ENCODE measurements at places on chromosomes 1 and 21.

DNA sequence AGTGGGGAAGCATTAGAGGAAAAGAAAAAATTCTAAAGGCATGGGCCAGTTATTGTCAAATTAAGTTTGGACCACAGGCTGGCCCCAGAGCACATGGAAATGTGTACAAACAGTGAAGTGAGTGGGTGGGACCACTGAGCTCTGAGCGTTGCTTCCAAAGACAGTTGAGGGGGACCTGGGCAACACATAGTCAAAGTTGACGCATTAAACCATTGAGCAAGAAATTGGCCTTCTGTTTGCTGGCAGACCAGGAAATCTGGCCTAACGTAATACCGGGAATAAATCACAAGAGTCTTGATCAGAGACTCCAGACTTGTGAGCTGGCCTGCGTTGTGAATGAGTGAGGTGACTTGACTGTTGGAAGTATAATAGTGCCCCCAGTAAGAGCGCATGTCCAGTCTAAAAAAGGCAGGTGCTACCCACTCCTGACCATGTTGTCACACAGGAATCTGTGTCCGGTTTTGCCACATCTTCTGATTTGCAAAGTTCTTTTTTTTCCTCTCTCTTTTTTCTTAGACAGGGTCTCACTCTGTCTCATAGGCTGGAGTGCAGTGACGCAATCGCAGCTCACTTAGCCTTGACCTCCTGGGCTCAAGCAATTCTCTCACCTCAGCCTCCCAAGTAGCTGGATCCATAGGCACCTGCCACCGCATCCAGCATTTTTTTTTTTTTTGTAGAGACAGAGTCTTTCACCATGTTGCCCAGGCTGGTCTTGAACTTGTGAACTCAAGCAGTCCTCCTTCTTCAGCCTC is 10.7 kb downstream of the EPHB2 start:
- no peak for DNase-seq

- no peak for DNase-seq
Measured at GRCh38 chr1:173406783-173407230, 70.3 kb upstream of the PRDX6 start.

DNA sequence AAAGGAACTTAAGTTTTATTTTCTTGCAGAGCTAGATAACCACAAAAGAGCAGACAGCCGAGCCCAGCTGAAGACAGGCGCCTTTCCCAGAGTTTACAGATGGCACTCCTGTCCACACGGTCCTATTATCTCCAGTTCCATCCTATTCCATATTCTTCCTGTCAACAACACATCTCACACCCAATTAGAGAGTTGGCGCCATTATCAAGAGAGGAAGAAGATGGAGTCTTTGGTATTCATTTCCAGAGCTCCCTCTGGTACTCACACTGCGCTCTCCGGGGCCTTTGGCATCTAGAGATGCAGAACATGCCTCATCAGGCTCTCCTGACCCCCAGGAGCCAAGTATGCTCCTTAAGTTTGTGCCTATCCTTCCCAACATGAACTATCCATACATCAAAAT is 43.3 kb upstream of the SIPA1L2 start:
- DNase-seq: no peak

- peak; percentile 79 for DNase-seq
Measured at GRCh38 chr1:38138498-38139233, 92.1 kb upstream of the POU3F1 start.

GRCh38 chr1:39632682-39633417 is 6.6 kb downstream of the HEYL start:
- DNase-seq: peak; percentile 91

GRCh38 chr1:199172171-199173124 is 533.6 kb downstream of the PTPRC start:
- DNase-seq: no peak

GRCh38 chr1:182700351-182700709 is 15.9 kb upstream of the RGS8 start:
- DNase-seq: no peak

GRCh38 chr1:25728301-25728935 is 71.6 kb upstream of the SELENON start:
- DNase-seq: no peak

DNA sequence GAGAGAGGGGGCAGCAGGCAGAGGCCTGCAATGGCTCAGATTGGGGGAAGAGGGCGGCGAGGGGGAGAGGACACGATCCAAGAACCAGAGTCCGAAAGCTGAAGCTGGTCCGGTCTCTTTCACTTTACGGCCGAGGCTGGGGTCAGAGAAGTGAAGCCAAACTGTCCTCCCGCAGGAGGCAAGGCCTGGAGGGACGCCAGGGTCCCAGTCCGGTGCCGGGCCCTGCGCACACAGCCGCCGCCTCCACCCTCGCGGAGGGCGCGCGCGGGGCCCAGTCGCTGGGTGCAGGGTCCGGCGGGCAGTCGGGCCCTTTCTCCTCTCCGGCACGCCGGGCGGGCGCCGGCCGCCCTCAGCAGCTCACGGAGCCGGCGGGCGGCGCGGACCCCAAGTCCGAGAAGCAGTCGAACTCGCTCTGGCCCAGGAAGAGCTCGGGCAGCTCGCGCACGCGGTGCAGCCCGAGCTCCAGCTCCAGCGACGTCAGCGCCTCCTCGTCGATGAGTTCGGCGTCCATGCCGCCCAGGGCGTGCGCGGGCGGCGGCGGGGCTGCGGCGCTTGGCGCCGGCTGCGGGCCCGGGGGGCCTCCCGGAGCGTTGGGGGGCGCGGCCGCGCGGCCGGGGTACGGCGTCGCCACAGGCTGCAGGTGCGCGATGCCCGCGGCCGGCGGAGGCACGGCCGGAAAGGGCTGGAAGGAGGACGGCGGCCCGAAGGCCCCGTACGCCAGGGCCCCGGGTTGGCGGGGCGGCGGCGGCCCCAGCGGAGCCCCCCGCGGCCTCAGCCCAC is 749 bp downstream of the CITED4 start:
- no peak for DNase-seq

- no peak for DNase-seq
Measured at GRCh38 chr1:231068762-231069161, 28.7 kb upstream of the FAM89A start.

- no peak for DNase-seq
Measured at GRCh38 chr1:184219414-184219813, 167.4 kb upstream of the C1orf21 start.

DNA sequence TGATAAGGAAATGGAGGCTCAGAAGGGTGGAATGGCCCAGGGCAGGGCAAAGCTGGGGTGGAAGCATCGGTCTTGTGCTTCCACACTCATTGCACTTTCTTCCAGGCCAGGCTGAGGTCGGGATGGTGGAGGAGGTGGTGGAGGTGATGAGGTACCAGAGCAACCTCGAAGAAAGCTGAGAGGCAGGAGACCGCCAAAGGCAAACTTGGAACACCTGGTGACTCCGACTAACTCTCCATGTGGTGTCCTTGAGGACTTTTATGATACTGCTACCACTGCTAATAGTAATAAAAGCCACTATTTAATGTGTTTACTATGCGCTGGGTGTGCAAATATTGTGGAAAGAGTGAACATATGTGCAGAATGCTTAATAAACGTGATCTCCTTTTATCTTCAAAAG is 16.9 kb upstream of the BTG2 start:
- no peak for DNase-seq

DNA sequence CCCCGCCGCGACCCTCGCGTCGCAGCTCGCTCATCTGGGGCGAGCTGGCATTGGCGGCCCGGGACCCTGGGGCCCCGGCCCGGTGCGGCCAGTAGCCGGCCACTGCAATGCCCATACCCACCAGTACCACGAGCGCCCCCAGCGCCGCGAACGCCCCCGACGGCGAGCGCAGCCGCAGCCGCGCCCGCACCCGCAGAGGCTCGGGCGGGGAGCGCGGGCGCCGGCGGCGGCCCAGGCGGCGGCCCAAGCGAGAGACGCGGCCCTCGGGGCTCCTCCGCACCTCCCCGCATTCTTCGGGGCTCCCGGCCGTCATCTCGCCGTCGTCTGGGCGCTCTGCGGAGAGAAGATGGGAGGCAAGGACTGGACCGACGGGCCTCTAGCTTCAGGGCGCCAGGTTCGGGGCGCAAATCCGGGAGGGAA is 2.2 kb downstream of the TMEM200B start:
- peak; percentile 69 for DNase-seq

- no peak for DNase-seq
Measured at GRCh38 chr1:36513676-36514473, 31.2 kb upstream of the CSF3R start.

DNA sequence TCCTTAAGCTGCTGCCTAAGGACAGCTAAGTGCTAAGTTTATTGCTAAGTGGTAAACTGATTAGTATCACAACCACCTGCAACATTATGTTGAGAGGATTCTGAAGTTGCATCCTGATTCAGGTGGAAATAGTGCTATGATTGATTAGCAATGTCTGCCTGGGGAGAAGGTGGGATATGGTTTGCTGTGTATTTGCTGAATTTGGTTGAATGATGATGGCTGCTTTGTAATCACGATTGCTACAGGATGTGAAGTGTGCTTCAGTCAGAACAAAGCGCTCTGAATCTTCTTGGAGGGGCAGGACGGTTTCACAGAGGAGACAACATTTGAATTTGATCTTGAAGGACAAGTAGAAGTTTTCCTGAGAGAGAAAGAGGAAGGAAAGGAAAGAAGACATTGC is 226.0 kb downstream of the ST6GALNAC3 start:
- DNase-seq: no peak

GRCh38 chr1:2165646-2166045 is 28.9 kb downstream of the FAAP20 start:
- DNase-seq: no peak

DNA sequence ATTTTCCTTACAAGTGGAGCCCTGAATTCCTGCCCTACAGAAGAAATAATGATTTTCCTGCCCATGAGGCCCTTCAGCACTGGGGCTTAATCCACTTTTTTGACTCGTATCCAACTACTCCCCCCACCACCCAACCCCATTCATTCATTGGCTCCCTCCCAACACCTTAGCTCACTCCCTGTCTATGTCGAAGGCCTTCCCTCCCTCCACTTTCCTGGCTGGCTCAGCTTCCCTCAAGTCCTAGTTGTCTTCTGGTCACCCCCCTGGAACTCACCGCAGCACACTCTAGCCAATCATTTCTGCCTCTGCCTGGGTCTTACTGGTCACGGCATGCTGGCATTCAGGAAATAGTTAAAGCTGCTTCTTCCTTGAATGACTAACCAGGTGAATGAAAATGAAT is 118.9 kb downstream of the PGBD5 start:
- no peak for DNase-seq

DNA sequence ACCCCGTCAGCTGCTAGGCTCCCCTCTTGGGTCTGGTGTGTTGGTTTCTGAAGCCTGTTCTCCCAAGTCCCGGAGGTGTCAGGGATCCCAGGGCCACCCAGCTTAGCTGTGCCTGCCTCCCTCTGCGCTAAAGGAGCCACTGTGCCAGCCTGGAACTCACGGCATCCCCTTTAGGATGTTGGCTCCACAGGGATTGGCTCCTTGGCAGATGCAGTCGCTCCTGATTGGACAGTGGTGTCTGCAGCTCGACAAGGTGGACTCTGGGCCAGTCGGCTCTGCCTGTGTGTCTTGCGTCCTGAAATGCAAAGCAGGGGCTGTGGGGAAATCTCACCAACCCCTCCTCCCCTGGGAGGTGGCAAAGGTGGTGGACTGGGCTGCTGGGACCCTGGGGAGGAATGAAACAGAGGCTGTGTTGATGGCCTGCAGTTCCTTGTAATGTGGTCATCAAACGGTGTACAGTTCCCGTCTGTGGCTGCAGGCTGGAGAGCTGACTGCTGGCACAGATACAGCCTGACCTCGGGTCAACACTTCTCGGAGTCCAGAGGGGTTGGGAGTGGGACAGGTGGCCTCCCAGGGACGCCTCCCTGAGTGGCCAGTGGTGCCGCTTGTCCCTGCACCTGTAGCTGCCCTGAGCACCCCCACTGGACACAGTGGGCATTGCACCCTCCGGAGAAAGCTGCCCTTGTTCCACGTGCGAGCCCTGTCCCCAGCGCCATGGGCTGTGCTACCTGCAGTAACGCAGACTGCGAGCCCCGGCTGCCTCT is 11.5 kb upstream of the KCNAB2 start:
- DNase-seq: peak; percentile 82

DNA sequence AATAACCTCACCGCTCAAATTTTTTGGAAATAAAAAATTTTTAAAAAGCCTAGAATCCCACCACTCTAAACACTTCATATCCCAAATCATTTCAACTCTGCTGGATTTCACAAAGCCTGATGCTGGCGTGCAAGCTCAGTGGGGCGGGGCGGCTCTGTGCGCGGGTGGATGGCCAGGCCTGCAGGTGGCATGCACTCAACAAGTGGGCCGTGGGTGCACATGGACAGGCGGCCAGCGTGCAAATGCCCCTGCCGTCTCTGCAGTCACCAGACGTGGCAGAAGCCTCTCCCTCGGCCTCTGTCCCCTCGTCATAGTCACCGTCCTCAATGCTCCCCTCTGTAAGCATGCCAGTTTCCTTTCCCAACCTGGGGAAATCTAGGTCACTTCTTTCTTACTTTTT is 6.6 kb upstream of the PDE9A start:
- no peak for DNase-seq

DNA sequence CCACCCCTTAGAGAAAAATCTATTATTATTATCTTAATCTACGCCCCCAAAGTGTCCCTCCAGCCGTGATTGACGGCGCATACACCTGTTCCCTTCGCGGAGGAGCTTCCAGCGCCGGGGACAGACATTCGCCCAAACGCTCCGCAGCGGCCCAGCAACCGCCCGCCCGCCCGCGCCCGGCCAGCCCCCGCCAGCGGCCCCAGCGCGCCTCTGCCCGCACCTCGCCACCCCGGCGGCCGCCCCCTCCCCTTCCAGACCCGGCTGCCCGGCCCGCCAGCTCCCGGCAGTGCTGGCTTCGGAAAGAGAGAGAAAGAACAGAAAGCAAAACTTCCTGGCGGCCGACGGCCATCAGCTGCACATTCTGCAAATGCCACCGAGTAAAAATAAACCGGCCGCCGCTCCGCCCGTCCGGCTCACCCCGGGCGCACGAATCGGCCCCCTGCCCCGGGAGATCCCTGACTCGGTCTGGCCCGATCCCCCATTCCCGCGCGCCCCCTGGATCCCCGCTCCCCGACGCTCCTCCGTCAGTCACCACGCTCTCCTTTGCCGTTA is 1.6 kb downstream of the CASZ1 start:
- DNase-seq: no peak

DNA sequence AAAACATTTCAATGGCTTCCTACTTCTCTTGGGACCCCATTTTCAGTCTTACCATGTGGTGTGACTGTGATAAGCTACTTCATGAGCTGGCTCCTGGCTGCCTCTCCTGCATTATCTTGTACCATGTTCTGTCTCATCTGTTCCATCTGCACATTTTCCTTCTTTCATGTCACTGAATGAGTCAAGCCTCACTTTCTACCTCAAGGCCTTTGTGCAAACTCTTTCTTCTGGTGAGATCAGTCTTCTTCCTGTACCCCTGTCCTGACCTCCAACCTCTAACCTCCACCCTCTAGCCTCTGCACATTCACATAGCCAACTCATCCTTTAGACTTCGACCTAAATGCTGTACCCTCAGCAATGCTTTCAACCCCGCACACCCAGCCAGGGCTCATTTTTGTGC is 9.6 kb upstream of the FAM78B start:
- no peak for DNase-seq

GRCh38 chr1:5690291-5690690 is 301.9 kb downstream of the NPHP4 start:
- DNase-seq: peak; percentile 74

GRCh38 chr1:237814319-237814924 is 76.3 kb downstream of the ZP4 start:
- DNase-seq: no peak

GRCh38 chr1:114025609-114026401 is 46.5 kb downstream of the OLFML3 start:
- no peak for DNase-seq

All from islet precursor cell (in vitro differentiated cells).